ENCODE measurements at places on chromosomes 7 and 10.
A peak's percentile ranks its signal among the peaks of the same experiment; 100 is the strongest.

- DNase-seq = no peak
Measured at GRCh38 chr7:4225361-4225771, 456.7 kb upstream of the FOXK1 start.

DNA sequence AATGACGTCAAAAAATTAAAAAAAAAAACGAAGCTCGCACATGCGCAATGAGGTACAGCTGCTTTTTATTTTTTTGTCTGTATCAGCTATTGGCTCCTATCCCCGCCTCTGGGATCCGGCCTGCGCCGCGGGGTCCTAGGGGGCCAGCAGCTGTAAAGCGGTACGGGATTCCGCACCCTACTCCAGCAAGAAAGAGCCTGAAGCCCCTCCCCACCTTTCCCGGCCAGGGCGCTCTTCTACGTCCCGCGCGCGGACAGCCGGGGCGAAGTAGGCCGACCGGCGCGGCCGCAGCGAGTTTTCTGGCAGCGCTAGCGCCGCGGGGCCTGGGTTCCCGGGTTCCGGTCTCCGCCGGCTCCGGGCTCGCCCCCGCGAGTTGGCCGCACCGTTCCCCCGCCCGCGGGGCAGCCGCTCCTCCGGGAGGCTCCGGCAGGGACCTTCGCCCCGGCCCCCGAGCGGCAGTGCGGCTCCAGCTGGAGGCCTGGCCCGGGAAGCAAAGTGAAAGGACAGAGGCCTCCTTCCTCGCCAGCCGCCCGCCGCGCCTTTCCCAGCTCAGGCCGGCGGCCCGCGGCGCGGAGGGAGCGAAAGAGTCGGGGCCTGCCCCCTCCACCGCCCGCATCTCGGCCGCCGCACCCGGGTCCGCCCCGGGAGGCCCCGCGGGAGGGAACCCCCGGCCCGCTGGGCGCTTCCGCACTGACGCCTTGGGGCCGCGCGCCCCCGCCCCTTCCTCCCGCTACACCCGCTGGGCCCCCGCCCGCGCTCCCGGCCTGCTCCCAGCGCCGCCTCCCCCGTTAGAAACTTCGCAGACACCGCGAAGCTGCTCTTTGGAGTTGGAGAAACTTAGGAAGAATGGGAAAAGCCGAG, 4.7 kb upstream of the SPAG6 start:
- DNase-seq = peak; percentile 62

DNA sequence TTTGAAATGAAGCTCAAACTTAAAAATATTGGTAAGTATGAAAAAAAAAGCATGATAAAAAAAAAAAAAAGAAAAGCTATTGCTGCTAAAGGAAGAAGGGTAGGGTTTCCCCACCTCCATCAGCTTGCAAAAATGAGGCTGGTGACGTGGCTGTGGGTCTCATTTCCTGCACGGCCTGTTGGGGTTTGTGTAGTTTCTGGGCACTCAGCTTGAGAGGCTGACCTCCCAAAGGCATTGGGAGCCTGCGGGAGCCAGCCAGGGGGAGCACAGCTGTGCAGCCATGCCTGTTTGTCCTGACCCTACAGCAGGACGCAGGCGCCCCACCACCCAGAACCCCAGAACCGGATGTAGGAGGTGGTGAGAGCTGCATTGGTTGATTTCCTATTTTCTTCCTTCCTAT, 48.8 kb upstream of the CARD11 start:
- no peak for DNase-seq

GRCh38 chr7:787332-788240, 44.7 kb upstream of the SUN1 start:
- DNase-seq = no peak

DNA sequence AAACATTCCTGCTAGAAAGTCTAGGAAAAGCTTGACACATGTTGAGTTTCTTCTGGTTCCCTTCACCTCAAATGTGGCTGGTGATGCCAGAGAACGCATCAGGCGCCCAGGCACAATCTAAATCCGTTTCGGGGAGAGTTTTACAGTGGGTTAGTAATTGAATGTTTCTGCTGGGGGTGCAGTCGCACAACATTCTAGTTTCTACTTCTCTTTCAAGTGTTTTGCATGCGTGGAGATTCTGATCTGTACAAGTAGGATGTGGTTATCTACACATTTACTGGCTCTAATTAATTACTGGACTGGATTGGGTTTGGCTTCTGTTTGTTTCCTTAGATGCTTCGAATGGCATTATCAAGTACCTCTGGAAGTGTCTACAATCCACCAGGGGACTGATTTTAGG, 173.8 kb downstream of the TMEM26 start:
- no peak for DNase-seq

DNA sequence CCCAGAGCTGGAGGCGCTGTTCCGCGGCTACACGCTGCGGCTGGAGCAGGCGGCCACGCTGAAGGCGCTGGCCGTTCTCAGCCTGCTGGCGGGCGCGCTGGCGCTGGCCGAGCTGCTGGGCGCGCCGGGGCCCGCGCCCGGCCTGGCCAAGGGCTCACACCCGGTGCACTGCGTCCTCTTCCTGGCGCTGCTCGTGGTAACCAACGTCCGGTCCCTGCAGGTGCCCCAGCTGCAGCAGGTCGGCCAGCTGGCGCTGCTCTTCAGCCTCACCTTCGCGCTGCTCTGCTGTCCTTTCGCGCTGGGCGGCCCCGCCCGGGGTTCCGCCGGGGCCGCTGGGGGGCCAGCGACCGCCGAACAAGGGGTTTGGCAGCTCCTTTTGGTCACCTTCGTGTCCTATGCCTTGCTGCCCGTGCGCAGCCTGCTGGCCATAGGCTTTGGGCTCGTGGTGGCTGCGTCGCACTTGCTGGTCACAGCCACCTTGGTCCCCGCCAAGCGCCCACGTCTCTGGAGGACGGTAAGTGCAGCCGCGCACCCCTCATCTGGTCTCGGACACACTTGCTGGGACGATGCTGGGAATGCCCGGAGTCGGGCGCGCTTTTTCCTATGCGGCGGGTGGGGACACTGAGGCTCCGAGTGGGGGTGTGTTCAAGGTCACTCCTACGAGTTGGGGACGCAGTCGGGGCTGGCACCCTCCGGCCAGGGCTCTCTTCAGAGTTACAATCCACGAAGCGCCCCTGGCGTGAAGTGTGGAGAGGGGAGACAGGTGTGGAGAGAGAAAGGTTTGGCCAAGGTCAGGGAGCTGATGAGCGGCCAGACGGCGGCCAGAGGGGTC, 717 bp downstream of the ADCY1 start:
- no peak for DNase-seq

DNA sequence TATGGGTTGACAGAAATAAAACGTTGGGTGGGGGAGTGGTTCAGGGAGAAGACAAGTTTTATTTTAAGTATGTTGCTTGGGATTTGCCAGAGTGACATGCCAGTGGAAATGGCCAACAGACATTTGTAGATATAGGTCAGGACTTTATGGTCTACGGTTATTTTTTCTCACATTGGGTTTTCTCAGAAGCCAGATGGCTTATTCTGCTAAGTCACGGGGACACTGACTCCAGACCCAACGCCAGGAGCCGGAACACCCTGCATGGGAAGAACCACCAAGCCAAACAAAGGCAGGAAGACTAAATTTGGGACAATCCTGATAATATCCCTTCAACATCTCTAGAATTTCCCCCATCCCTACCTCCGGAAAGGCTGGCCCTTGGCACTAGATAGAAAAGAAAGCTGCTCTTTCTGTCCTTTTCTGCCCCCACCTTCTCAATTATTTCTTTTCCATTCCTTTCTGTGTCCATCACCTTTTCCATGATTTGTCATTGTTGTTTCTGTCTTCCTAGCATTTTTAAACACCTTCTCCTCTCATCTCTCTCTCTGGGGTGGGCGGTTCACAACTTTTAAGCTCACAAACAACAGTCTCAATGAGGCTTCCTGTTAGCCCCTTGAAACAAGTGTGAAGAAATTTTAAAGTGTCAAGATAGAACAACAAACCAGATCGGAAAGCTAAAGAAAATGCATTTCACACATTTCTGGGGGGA, 44.7 kb downstream of the TBXAS1 start:
- DNase-seq = no peak

GRCh38 chr7:18526368-18526878, 30.9 kb downstream of the HDAC9 start:
- no peak for DNase-seq

- DNase-seq = no peak
Measured at GRCh38 chr10:124653811-124654651, 90.1 kb downstream of the FAM53B start.

DNA sequence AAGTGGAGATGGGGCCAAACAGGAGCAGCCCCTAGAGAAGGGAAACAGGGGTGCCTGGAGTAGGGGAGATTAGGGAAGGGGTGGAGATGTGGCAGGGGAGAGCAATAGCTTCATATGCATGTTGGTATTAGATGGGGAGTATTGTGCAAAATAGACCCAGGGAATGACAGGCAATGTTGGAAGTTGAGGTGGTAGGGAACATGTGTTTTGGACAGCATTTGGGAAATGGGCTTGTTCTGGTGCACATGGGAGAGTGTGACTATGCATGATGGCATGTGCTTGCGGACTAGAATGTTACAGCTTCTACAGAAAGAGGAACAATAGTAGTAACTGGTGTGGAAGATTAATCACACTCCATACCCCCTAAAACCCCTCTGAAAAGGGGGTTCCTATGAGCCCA, 10.4 kb downstream of the PAX2 start:
- DNase-seq = no peak

DNA sequence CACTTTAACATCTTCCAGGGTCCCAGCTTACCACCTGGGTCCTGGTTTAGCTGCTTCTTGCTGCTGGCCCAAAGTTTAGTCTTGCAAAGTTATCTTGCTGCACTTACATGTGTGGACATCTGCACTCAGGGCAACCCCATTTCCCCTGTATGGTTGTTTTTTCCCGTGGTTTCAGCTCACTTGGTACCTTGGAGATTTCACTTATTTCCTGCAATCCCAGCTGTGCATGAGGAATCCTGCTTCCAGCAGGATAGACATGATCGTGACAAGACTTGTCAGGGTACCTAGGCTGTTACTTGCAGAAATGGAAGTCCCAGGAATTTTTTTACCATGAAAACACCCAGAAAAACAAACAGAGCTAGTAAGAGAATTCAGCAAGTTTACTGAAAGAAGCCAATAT, 95.9 kb upstream of the LEP start:
- no peak for DNase-seq

- DNase-seq = no peak
Measured at GRCh38 chr10:85580585-85580984, 786.0 kb downstream of the GRID1 start.

- no peak for DNase-seq
Measured at GRCh38 chr7:12107841-12108254, 103.2 kb upstream of the TMEM106B start.

DNA sequence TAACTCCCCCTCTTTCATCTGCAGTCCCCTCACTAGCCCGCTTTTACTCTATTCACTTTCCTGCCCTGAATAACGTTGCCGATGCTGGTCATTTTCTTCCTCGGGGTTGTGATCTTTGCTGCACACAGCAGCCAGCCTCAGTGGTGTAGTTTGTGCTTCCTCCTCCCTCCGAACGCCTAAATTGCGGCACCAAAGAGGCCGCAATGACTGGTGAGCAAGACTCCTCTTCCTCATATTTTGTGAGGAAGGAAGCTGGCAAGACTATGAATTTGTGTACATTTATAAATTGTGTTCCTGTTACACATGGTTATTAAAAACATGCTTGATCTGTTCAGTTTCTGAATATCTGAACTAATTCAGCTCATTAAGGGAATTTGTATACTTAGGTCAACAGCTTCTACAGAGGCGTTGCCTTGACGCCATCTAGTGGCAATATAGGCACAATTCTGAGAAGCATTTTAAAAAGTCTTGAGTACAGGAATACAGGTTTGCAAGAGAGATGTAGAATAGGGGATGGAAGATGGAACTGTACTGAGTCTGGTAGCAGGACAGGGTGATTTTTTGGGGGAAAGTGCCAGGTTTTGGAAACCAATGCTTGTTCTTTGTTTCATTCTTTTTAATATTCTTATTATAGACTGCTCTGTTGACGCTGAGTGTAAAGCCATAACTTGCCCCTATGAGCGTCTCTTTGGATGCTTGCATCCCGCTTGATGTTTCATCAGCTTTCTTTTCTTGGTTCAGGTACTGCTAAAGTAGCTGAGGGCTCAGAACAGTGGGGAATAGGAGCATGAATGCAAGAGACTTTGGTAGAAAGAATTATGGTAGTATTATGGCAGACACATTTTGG, 4.1 kb upstream of the TAS2R5 start:
- DNase-seq = no peak

GRCh38 chr7:82347808-82348207, 95.8 kb downstream of the CACNA2D1 start:
- no peak for DNase-seq
